Activated naive CD8-positive, alpha-beta T cell treated with anti-CD3 and anti-CD28 coated beads for 36 hours (primary cell): ENCODE measurements at places on chromosomes 3 and 15. TPM values are rescaled to one million over a fixed set of nuclear protein-coding genes. Genes with fewer than 3 reads are reported as not detected.

RTP4 gene
- 4.9 TPM for total RNA-seq

LMCD1 gene
- total RNA-seq: 2.3 TPM

DNA sequence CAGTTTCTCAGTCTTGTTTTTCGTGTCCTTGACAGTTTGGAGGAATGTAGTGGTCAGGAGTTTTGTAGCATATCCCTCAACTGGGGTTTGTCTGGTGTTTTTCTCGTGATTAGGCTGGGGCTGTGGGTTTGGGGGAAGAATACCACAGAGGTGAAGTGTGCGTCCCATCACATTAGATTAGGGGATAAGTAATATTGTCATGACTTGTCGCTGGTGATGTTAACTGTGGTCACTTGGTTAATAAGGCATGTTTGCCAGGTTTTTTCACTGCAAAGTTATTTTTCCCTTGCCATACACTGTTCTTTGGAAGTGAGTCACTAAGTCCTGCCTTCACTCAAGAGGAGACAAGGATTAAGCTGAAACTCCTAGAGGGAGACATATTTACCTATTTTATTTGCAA, 39.1 kb downstream of the PAK2 start:
- no peak overlapping the region for H3K4me3 ChIP-seq
- no peaks in the 10 kb centered on the region for H3K27me3 ChIP-seq
- DNase-seq: no peak
- peaks cover 42% of the 10 kb centered on the region for H3K4me1 ChIP-seq
- peaks cover 60% of the 10 kb centered on the region for H3K36me3 ChIP-seq

RBP2 gene
- total RNA-seq: not detected
